ENCODE measurements at places on chromosomes 1 and 21. TPM values are rescaled to one million over a fixed set of nuclear protein-coding genes. Genes with fewer than 3 reads are reported as not detected.

The BCAS2 gene
- total RNA-seq = 27.3 TPM

- no peaks in the 10 kb centered on the region for H3K27me3 ChIP-seq
- no peaks in the 10 kb centered on the region for H3K36me3 ChIP-seq
- H3K27ac ChIP-seq = no peak overlapping the region
- DNase-seq = peak; percentile 37
- peaks cover 2% of the 10 kb centered on the region for H3K4me1 ChIP-seq
- no peak overlapping the region for H3K4me3 ChIP-seq
Observed at GRCh38 chr1:14653461-14653960, 55.0 kb downstream of the KAZN start.

The CFAP107 gene
- 0.62 TPM for total RNA-seq

- H3K27ac ChIP-seq = no peak overlapping the region
- H3K4me1 ChIP-seq = peaks cover 6% of the 10 kb centered on the region
- no peak overlapping the region for H3K4me3 ChIP-seq
- peaks cover 3% of the 10 kb centered on the region for H3K27me3 ChIP-seq
- no peaks in the 10 kb centered on the region for H3K36me3 ChIP-seq
- no peak for DNase-seq
Observed at GRCh38 chr1:27342391-27342777, 562 bp downstream of the SYTL1 start.

The LIN28A gene
- not detected for total RNA-seq

The RGS16 gene
- total RNA-seq = 8.2 TPM

DNA sequence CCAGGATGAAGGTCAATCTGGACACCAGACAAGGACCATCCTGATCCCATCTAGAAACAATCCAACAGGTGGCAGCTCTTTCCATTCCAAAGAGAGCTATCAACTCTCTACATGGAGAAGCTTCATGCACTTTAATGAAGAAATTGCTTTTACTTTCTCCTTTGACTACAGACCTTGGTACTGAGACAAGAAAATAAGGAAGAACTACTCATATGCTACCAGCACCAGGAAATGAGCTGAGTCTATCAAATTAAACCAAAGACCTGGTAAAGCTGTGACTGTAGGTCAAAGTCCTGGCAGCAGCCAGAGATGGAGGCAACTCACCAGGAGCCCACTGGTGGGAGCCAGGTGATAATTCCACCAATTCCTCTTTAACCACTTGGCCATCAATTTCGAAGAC, 64.3 kb upstream of the LRRC8B start:
- no peaks in the 10 kb centered on the region for H3K4me1 ChIP-seq
- DNase-seq = no peak
- H3K27me3 ChIP-seq = no peaks in the 10 kb centered on the region
- no peak overlapping the region for H3K27ac ChIP-seq
- H3K4me3 ChIP-seq = no peak overlapping the region

DNA sequence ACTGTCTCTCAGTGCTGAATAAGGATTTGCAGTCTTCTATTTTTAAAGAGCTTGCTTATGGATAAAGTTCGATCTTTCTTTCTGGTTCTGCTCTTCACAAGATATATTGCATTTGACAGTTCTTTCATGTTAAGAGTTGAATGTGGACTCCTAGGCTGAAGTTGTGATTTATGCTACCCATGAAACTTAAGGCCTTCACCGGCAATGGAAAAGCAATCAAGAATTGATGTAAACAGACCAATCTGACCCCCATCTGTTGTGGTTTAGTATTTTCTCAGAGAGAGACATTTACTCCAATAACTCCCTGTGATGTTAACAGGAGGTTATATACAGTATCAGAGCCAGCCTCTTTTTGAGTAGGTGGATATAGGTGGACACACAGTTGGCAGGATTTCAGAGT, 165.8 kb downstream of the PAPPA2 start:
- no peaks in the 10 kb centered on the region for H3K36me3 ChIP-seq
- no peaks in the 10 kb centered on the region for H3K27me3 ChIP-seq
- H3K4me1 ChIP-seq = no peaks in the 10 kb centered on the region
- DNase-seq = no peak
- H3K4me3 ChIP-seq = no peak overlapping the region
- H3K27ac ChIP-seq = no peak overlapping the region

GRCh38 chr1:1312450-1313314, 4.3 kb downstream of the PUSL1 start:
- H3K27ac ChIP-seq = no peak overlapping the region
- H3K4me1 ChIP-seq = peaks cover 15% of the 10 kb centered on the region
- no peaks in the 10 kb centered on the region for H3K27me3 ChIP-seq
- H3K4me3 ChIP-seq = no peak overlapping the region
- no peak for DNase-seq
- peaks cover 56% of the 10 kb centered on the region for H3K36me3 ChIP-seq

- no peaks in the 10 kb centered on the region for H3K4me1 ChIP-seq
- no peak overlapping the region for H3K4me3 ChIP-seq
- H3K27me3 ChIP-seq = no peaks in the 10 kb centered on the region
- no peak overlapping the region for H3K27ac ChIP-seq
- H3K36me3 ChIP-seq = no peaks in the 10 kb centered on the region
Observed at GRCh38 chr1:225378880-225379279, 49.0 kb downstream of the LBR start.

The OR2G6 gene
- not detected for total RNA-seq

GRCh38 chr1:228508840-228509415, 21.7 kb downstream of the RNF187 start:
- no peak overlapping the region for H3K4me3 ChIP-seq
- peaks cover 23% of the 10 kb centered on the region for H3K27me3 ChIP-seq
- H3K27ac ChIP-seq = no peak overlapping the region

- DNase-seq = no peak
- peaks cover 4% of the 10 kb centered on the region for H3K4me1 ChIP-seq
- no peak overlapping the region for H3K4me3 ChIP-seq
- no peaks in the 10 kb centered on the region for H3K36me3 ChIP-seq
- H3K27ac ChIP-seq = no peak overlapping the region
Observed at GRCh38 chr1:109902204-109902985, 8.3 kb upstream of the CSF1 start.

DNA sequence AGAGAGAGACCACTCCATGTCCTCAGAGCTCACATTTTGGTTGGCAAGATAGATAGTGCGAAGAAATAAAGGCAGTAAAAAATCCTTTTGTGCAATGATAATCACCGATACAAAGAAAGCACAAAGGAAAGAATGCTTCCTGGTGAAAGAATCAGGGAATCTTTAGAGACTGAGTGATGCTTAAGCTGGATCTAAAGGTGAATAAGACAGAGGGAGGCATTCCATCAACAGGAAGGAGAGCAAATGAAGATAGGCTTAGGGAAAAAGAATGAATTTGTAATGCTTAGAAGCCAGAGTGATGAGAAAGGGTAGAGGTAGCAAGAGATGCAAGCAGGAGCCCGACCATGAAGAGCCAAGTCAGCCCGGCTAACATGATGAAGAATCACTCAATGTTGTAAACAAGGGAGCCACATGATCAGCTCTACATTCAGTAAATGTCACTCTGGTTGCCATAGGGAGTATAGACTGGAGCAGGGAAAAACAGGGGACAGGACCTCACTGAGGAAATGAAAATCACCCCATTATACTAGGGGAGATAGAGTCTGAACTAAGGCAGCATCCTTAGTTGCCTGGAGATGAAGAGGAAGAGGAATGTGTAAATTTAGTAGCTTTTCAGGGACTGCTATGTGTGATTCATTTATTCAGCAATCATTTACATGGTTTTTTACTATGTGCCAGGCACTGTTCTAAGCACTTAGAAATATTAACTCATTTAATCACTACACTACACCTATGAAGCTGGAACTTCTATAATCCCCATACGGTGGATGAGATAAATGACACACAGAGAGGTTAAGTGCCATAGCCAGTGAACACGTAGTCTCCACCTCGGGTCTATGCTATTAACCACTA, 402.6 kb upstream of the NFIA start:
- H3K36me3 ChIP-seq = no peaks in the 10 kb centered on the region
- H3K27ac ChIP-seq = no peak overlapping the region
- no peaks in the 10 kb centered on the region for H3K27me3 ChIP-seq
- no peak overlapping the region for H3K4me3 ChIP-seq

- H3K4me1 ChIP-seq = no peaks in the 10 kb centered on the region
- no peak overlapping the region for H3K27ac ChIP-seq
- DNase-seq = no peak
- no peaks in the 10 kb centered on the region for H3K36me3 ChIP-seq
Observed at GRCh38 chr1:230778916-230779590, 31.9 kb downstream of the CAPN9 start.

DNA sequence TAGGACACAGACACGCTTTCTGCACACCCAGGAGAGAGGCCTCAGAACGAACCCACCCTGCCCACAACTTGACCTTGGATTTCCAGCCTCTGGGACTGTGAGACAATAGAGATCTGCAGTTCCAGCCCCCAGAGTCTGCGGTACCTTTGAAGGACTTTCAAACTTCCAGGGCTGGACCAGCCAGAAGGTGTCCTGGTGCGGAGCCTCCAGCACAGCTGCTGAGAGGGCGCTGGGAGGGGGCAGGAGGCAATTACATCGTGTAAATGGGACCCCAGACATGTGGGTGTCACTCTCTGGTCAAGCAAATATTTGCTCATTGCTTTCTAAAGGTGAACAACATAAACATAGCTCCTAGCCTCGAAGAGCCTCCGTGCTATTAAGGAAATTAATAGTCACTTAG, 58.7 kb upstream of the ACTRT2 start:
- H3K27ac ChIP-seq = no peak overlapping the region
- H3K4me1 ChIP-seq = peaks cover 9% of the 10 kb centered on the region
- no peak overlapping the region for H3K4me3 ChIP-seq
- peaks cover 5% of the 10 kb centered on the region for H3K27me3 ChIP-seq

DNA sequence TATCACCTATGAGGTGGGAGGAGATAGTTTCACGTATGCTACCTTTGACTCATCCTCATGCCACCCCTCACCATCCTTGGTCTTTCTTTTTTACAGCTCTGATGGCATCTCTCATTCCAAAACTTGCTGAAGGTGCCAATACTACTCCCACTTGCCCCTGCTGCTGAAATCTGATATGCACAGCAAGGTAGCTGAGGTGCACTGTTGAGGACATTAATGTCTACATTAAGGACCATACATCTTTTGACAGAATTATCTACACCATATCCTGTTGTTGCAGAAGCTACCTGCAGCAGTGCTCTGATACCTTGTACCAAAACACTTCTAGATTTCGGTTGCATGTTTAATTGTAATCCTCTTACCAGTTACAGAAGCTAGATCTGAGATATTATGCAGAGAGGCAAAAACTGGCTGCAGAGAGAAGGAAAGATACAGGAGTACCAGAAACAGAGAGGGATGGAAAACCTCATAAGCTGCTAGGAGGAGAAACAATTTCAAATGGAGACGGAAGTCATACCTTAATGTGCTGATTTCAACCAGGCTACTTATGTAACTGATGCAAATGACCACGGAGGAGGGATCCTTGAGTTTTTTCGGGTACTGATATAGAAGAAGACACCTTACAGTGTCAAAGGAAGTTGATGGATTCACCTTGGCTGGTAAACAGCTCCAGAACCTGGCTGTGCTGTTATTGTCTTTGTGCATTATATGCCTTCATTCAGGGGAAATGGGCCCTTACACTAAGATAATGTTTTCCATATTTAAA, 19.3 kb upstream of the PTPRC start:
- no peak overlapping the region for H3K27ac ChIP-seq
- H3K27me3 ChIP-seq = no peaks in the 10 kb centered on the region
- no peak for DNase-seq
- H3K36me3 ChIP-seq = no peaks in the 10 kb centered on the region
- no peak overlapping the region for H3K4me3 ChIP-seq
- H3K4me1 ChIP-seq = no peaks in the 10 kb centered on the region

DNA sequence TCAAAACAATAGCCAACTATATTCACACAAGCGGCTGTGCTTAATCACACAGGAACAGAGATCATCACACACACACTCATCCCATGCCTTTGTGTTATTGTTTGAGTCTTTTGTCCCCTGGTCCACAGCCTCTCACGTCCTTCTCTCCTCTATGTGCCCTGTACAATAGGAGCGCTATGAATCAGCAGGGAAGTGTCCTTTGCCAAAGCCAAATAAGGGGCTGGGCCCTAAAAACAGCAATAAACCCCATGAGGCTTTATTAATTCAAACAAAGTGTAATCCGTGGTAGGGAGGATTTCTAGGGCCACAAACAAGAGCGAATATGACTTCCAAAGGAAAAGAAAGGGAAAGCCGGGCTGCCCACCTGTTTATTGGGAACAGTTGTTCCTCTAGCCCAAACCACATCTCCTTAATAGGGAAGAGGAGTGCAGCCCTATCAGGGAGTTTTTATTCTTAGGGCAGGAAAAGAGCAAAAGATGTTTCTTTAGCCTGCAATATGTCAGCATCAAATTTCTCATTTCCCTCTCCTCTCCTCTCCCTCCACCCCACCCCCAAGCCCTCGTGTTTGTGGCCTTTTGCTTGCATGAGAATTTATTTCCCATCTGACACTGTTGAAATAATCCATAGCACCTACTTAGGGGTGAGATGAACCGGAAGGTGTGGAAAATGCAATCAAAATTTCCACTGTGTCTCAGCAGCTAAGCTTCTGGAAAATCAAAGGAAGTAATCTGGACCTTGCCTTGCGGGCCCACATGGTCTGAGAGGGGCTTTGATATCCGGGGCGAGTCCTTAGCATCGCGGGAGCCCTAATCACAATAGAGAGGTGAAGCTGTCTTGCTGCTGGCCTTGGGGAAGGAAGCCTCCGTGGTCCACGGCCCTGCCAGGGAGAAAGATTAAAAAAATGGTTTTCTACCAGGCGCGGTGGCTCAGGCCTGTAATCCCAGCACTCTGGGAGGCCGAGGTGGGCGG, 45.3 kb upstream of the ITPKB start:
- peaks cover 9% of the 10 kb centered on the region for H3K4me1 ChIP-seq
- peak overlapping the region; percentile 35 for H3K27ac ChIP-seq
- H3K36me3 ChIP-seq = no peaks in the 10 kb centered on the region

The UTS2 gene
- total RNA-seq = not detected

The PADI2 gene
- 37.2 TPM for total RNA-seq

The ACAP3 gene
- total RNA-seq = 29.0 TPM

The RIPPLY3 gene
- 0.09 TPM for total RNA-seq
